ENCODE measurements at places on chromosomes 6 and 20.

DNA sequence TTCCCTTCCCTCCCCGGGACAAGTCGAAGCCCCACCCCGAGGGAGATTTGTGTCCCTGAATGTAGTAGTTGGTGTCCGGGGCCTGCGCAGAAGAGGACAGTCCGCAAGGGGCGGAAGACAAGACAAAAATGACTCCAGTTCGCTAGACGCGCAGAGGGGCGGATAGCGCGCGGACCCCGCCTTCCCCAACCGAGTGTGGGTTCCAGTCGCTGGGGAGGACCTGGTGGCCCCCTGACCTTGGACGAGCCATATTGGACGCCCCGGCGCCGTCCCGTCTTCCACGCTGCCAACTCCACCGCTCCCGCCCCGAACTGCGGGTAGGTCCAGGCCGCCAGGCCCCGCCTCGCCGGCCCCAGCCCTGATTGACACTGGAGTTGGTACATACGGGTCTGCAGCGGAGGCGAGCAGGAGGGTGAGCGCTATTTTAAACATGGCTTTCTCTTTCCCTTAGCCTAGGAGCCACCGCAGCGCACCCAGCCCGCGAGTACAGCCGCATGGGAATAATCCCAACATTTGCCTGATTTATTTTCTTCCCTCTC, 802 bp downstream of the HMGN3 start:
- DNase-seq, result peak; percentile 29

- no peak for DNase-seq
Measured at GRCh38 chr6:94955156-94955555, 622.2 kb upstream of the MANEA start.

GRCh38 chr20:59657459-59658046, 53.2 kb downstream of the PHACTR3 start:
- no peak for DNase-seq

DNA sequence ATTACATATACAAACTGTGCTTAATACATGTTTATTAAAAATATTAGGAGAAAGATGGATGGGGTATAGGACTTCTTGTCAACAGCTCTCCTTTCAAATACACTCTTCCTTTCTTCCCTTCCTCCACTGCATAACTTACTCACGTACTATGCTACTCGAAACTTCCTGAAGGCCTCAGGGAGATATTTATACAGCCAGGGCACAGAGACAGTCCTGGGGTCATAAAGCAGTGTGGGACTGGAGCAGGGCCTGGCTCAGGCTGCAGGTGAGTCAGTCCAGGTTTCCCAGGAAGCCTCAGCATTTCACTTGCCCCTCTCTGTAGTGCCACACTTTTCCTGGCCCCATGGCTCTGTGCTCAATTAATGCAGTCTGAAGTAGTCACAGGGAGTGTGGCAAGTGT, 157.0 kb downstream of the UBE3D start:
- DNase-seq, result no peak

DNA sequence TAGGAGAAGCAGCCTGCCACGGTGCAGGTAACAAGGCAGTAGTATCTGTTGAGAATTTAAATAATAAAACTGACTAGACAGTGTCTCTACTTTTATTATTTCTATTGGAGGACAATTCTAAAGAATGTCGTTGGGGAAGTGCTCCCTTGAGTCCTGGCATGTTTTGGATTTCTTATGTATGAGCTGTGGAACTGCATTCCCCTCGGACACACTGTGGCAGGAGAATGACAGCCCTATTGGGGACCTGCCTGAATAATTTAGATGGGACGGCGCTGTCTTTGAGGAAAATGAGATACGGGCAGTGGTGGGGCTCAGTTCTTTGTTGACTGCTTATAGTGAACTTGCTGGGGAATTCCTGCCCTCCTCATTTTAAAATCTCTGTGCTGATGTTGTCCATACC, 2.4 kb upstream of the SCP2D1 start:
- DNase-seq, result no peak

GRCh38 chr6:136438441-136438840, 111.8 kb downstream of the MAP7 start:
- DNase-seq, result no peak

GRCh38 chr6:2853769-2854395, 12.2 kb upstream of the SERPINB1 start:
- peak; percentile 69 for DNase-seq

GRCh38 chr6:5174756-5175549, 85.8 kb downstream of the LYRM4 start:
- no peak for DNase-seq

DNA sequence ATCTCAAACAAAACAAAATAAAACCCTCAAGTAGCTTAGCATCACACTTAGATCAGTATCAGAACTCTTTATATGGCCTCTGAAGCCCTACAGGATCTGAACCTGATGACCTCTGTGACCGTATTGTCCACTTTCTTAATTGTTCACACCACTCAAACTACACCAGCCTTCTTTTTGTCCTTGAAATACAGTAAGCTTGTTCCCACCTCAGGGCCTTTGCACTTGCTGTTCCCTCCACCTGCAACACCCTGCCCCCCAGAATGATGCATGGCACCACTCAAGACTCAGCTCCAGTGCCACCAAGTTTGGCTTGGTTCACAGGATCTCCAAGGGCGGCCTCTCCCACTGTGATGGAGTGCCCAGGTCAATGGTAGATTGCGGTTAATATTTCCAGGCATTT, 25.7 kb downstream of the CPNE5 start:
- no peak for DNase-seq
